H4 (cell line): ENCODE measurements at places on chromosomes 7 and 10. TPM values are rescaled to one million over a fixed set of nuclear protein-coding genes. Genes with fewer than 3 reads are reported as not detected.

The CCL24 gene
- not detected in 2 replicates for total RNA-seq

The PLEKHS1 gene
- total RNA-seq, result 0.80 and 1.5 TPM in 2 replicates

The ANKRD1 gene
- total RNA-seq, result 5.8 and 6.0 TPM in 2 replicates

The ANKRD61 gene
- total RNA-seq, result 1.3 TPM in 1 of 2 replicates, not detected in the other

GRCh38 chr10:95517536-95518454 is 43.4 kb downstream of the SORBS1 start:
- peak; percentile 33 for DNase-seq

DNA sequence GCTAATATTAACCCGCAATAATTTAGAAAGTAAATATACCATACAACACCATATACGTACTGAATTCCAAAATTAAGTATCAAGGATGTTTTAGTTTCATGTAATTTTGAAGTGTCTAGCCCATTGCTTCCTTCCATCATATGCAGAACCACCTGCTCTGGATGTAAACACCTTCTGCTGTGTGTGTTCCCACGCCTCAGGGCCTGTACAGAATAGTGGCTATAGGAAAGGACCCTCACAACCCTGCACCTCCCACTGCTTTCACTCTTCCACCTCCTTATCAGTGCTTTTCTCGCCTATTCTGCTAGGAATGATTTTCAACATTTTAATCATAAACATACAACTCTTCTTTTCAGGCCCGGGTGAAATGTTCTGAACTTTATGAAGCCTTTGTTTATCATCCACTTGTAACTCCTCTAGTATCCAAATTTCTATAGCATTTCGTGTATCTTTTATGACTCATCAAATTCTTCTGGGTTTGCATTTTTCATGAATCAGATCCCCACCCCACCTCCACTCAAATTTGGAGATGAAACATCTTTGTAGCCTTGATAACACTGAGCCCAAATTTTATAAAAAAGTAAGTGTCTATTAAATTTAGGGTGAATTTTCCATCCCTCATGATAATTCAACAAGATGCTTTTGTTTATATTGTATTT is 1106.8 kb upstream of the C7orf33 start:
- DNase-seq, result no peak

DNA sequence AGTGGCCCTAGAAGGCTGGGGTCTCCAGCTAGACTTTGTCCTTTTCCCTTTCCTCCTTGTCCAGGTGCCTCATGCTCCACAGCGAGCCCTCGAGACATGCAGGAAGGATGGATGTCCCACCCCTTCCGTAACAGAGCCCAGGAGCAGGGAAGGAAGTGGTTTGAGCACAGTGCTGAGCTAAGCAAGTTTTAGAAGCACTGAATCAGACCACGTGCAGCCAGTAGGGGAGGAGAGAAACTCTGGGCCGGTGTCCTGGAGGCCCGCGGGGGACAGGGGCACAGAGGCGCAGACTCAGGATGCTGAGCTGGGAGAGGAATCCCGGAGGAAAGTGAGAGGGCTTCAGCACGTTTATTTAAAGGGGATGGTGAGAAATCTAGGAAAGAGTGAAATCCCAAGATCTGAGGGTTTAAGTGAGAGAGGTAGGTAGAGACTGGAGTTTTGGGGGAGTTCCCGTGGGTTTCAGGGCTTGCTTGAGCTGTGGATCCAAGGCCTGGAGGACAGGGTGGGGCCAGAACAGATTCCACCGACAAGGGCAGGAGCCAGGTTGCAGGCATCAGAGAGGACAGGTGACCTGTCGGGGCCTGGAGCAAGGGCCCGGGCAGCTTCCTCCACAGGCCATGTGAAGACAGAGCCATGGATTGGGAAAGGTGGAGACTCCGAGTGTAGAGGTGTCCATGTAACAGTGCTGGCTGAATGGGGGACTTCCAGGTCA is 4.4 kb upstream of the IRF5 start:
- no peak for DNase-seq
